ENCODE measurements at places on chromosomes 12 and 14. TPM values are rescaled to one million over a fixed set of nuclear protein-coding genes. Genes with fewer than 3 reads are reported as not detected.

GRCh38 chr12:68482660-68483059 lies 128.0 kb upstream of the RAP1B start:
- peaks cover 40% of the 10 kb centered on the region for H3K4me1 ChIP-seq
- H3K27ac ChIP-seq: peak overlapping the region; percentile 66
- H3K4me3 ChIP-seq: no peak overlapping the region
- no peaks in the 10 kb centered on the region for H3K27me3 ChIP-seq
- DNase-seq: peak; percentile 26

CCDC196 gene
- total RNA-seq: not detected

PAWR gene
- 7.0 TPM for total RNA-seq

METAP2 gene
- total RNA-seq: 136 TPM

GRCh38 chr12:124829008-124829707 lies 34.5 kb downstream of the SCARB1 start:
- no peaks in the 10 kb centered on the region for H3K36me3 ChIP-seq
- H3K27ac ChIP-seq: peak overlapping the region; percentile 20
- no peak overlapping the region for H3K4me3 ChIP-seq
- DNase-seq: no peak

GRCh38 chr12:1579651-1580435 lies 14.5 kb downstream of the FBXL14 start:
- H3K27ac ChIP-seq: no peak overlapping the region
- no peak overlapping the region for H3K4me3 ChIP-seq
- H3K27me3 ChIP-seq: no peaks in the 10 kb centered on the region
- H3K4me1 ChIP-seq: peaks cover 6% of the 10 kb centered on the region

DNA sequence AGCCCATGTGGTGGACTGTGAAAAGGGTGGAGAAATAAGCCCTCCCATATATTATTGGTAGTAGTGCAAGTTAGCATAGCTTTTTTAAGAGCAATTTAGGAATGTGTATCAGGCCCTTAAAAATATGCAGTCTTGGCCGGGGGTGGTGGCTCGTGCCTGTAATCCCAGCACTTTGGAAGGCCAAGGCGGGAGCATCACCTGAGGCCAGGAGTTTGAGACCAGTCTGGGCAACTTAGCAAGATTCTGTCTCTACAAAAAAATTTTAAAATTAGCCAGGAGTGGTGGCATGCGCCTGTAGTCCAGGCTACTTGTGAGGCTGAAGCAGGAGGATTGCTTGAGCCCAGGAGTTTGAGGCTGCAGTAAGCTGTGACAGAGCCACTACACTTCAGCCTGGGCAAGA lies 64.2 kb upstream of the BCAT1 start:
- H3K4me3 ChIP-seq: no peak overlapping the region
- no peaks in the 10 kb centered on the region for H3K27me3 ChIP-seq
- no peak overlapping the region for H3K27ac ChIP-seq
- no peaks in the 10 kb centered on the region for H3K36me3 ChIP-seq
- no peak for DNase-seq

- no peak overlapping the region for H3K4me3 ChIP-seq
- no peak overlapping the region for H3K27ac ChIP-seq
- no peaks in the 10 kb centered on the region for H3K27me3 ChIP-seq
Measured at GRCh38 chr12:133227281-133227852, 8.3 kb downstream of the ANHX start.

- no peak for DNase-seq
- no peaks in the 10 kb centered on the region for H3K27me3 ChIP-seq
- H3K36me3 ChIP-seq: peaks cover 82% of the 10 kb centered on the region
- peak overlapping the region; percentile 69 for H3K27ac ChIP-seq
Measured at GRCh38 chr14:100096656-100097055, 31.4 kb downstream of the EVL start.

NUAK1 gene
- total RNA-seq: not detected
